ENCODE measurements at places on chromosomes 4 and X.

DNA sequence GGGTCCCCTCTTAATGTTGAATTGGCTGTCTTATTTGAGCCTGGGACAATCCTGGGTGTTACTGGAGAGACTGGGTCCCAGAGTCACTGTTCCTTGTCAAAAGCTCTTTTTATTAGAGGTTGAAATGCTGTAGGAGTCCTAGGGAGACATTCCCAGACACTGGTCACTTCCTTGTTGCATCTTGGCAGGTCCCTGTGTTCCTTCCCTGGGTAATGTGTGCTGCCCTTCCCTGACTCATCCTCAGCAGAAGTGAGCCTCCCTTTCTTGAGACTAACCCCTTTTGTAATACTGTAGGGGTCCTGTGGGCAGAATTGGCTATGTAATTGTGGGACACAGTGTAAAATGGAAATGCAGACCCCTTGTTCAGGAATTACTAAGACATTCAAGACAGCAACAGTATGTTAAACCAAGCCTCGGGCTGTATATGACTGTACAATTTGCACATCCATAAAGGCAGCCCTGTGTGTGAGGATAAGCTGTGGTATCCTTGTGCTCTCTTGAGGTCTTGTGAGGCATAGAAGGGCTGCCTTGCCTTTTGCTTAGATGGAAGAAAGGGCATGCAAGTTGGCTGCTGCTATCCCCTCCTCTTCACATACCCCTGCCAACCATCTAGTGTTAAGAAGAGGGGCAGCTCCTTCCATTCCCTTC lies 53.5 kb downstream of the DCLK2 start:
- DNase-seq: no peak

DNA sequence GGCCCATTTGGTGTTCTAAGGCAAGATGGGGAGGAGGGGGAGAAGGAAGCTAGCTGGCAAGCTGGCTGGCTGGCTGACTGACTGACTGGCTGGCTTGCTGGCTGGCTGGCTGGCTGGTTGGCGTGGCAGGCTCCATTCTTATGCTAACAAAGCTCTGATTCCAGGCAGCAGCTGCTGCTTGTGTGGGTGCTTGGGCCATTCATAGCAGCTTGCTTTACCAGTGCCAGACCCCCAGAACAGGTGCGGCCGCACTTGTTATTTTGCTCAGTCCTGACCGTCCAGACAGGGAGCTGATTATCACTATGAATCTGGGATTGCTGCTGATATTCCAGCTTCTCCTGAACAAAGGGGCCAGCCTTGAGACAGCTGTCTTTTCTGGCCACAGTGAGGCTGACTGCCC lies 131.2 kb upstream of the PAK3 start:
- no peak for DNase-seq

DNA sequence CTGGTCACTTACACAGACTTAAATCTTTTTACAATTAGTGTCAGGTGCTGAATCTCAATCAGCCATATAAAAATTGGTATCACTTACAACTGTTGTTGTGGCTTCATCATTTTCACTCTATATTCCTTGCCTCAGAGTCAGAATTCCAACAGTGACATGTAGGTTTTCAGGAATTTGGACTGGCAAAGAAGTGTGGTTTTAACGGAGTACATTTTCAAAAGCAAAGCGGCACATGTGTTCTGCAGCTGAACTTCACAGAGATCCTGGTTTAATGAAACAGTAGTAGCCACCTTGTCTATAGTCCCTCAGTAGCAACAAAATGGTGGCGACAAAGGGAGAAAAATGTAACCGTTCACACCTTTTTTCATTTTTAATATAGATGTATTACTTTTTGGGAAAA lies 486.6 kb downstream of the FAT4 start:
- DNase-seq: no peak

GRCh38 chr4:174873931-174874330 lies 44.2 kb upstream of the ADAM29 start:
- no peak for DNase-seq

DNA sequence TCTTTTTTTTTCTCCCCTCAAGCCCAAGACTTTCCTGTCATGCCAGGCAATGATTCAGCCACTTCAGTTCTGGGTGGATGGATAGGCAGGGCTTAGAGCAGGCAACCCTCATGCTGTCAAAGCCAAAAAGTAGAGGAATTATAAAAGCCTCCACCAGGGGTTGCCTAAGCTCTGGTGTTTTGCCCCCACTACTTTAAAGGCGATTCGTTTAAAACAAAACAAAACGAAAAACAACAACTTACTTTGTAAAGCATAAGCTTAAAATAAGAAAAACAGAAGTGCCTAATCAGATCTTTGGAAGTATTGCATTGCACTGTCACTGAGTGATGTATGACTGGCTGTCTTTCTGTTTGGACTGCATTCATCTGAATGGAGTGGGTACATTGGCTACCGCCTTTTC lies 5.3 kb upstream of the IDS start:
- no peak for DNase-seq

GRCh38 chrX:29496636-29497180 lies 718.7 kb upstream of the MAGEB2 start:
- DNase-seq: no peak

DNA sequence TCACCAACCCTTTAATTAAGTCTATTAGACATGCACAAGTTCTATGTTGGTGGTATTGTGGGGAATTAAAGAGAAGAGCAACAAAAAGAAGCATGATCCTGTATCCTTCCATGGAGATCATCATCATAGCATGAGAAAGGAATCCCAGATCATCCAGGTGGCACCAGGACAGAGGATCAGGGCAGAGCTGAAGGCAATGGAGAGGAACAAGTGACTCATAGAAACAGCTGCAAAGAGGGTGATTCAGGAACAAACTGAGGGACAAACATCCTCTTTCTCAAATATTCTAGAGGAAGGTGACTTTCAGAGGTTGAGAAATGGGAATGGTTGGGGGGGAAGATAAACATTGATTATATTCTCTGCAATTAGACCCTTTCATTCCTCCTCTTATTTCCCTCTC lies 105.5 kb upstream of the OTUD4 start:
- DNase-seq: no peak

DNA sequence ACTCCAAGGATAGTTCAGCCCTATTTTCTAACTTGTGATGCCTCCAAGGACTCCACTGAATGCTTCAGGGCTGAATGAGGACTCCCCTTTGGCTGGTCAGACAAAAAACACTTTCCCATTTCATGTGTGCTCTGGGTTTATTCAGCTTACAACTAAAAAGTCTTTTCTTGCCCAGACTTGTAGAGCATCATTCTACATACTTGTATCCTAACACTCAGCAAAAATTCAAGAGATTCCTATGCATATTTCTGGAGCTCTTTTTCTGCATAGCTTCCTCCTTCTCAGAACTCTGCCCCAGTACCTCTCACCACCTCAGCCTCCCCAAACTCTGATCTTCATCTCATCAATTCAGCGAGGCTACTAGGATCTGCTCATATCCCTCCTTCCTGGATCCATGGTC lies 22.2 kb upstream of the KLF3 start:
- no peak for DNase-seq

GRCh38 chr4:147318586-147318985 lies 162.3 kb upstream of the EDNRA start:
- no peak for DNase-seq

GRCh38 chr4:69639542-69639941 lies at the start of gene UGT2A2:
TSS of gene UGT2A2 (minus strand) at chr4:69639642. CDS start at chr4:69639640, 2 bp downstream.
- no peak for DNase-seq

DNA sequence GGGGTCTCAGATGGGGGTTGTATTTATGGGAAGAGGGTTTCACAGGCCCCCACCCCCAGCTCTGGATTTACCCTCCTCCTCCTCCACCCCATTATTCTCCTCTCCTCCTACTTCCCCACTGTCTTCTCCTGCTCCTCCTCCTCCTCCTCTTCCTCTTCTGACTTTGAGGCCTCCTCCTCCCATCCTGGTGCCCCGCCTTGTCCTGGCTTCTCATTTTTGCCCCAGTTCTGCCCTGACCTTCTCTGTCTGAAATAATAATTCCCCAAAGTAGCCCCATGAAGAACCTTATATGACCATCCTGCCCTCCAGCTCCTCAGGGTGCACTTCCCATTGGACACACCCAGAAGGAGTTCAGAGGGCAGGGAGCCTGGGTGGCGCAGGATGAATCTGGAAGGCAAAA lies 351.4 kb upstream of the GATB start:
- DNase-seq: no peak

GRCh38 chrX:42967681-42968300 lies 189.8 kb upstream of the PPP1R2C start:
- DNase-seq: no peak

Measured in retinal pigment epithelial cell (primary cell).